DND-41 (cell line): ENCODE measurements at places on chromosomes 13 and 19.

GRCh38 chr19:51324167-51324481, 12.7 kb downstream of the IGLON5 start:
- no peak for DNase-seq
- no peak overlapping the region for H3K4me3 ChIP-seq
- H3K27me3 ChIP-seq, result no peaks in the 10 kb centered on the region
- no peaks in the 10 kb centered on the region for H3K36me3 ChIP-seq
- no peaks in the 10 kb centered on the region for H3K4me1 ChIP-seq

DNA sequence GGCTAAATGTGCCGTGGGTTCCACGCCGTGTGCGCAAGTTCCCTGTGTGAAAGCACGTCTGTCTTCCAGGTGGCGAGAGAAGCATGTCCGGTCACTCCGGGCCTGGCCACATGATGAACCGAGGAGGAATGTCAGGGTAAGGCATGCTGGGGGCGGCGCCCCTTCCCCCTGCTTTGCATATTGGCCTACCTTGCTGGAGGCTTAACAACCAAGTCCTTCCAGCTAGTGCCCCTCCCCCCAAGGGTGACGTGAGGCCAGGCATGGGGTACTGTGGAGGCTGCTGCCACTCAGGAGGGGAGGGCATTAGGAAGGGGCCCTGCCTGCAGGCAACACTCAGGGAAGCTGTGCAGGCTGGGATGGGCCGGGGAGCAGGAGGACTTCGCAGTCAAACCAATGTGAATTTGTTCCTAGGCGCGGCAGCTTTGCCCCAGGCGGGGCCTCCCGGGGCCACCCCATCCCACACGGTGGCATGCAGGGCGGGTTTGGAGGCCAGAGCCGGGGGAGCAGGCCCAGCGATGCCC, 12.5 kb downstream of the MICOS13 start:
- no peaks in the 10 kb centered on the region for H3K4me1 ChIP-seq
- no peak overlapping the region for H3K4me3 ChIP-seq
- no peaks in the 10 kb centered on the region for H3K27me3 ChIP-seq
- peaks cover 82% of the 10 kb centered on the region for H3K36me3 ChIP-seq
- no peak for DNase-seq

- H3K36me3 ChIP-seq, result no peaks in the 10 kb centered on the region
- H3K27me3 ChIP-seq, result no peaks in the 10 kb centered on the region
- no peaks in the 10 kb centered on the region for H3K4me1 ChIP-seq
- DNase-seq, result no peak
Measured at GRCh38 chr19:5882421-5882968, 12.2 kb upstream of the FUT5 start.

DNA sequence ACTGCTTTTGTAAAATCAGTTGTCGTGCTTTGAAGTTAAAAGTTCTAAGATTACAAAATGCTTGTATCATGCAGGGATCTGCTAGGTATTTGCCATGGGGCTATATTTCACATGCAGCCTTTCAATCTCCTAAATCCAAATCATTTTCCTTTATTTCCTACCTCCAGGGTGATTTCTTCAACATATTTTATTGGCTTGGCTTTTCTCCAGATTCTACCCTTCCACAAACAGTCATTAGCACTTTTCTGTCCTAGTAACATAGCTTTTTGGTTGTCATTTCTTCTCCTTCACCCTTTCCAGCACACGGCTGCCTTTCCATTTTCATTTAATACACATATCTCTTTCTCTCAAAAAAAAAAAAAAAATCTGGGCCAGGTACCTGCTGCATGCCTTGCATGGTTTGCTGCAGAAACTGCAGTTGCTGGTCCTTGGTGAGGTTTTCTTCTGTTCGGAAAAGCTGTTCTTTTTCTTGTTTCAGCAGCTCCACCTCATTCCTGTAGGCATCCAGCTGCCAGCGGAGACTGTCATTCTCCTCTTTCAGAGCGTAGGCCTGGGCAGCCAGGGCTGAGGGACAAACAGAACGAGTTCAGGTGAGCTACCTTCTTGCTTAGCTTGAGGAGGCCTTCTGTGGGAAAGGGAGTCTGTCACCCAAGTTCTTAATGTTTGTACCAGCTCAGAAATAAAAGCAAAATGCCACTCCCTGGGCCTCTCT, 274.7 kb downstream of the DNAJC15 start:
- no peaks in the 10 kb centered on the region for H3K4me1 ChIP-seq
- DNase-seq, result no peak
- no peaks in the 10 kb centered on the region for H3K36me3 ChIP-seq
- H3K27me3 ChIP-seq, result peaks cover 10% of the 10 kb centered on the region
- H3K4me3 ChIP-seq, result no peak overlapping the region

GRCh38 chr19:1811942-1812425, at the start of gene ATP8B3:
TSS of gene ATP8B3 (minus strand) at chr19:1812276. CDS start at chr19:1811736, 540 bp downstream.
- peaks cover 43% of the 10 kb centered on the region for H3K4me1 ChIP-seq
- H3K4me3 ChIP-seq, result peak within 1 kb of the TSS; percentile 74
- no peaks in the 10 kb centered on the region for H3K27me3 ChIP-seq
- peak within 1 kb of the TSS; percentile 88 for H3K27ac ChIP-seq

DNA sequence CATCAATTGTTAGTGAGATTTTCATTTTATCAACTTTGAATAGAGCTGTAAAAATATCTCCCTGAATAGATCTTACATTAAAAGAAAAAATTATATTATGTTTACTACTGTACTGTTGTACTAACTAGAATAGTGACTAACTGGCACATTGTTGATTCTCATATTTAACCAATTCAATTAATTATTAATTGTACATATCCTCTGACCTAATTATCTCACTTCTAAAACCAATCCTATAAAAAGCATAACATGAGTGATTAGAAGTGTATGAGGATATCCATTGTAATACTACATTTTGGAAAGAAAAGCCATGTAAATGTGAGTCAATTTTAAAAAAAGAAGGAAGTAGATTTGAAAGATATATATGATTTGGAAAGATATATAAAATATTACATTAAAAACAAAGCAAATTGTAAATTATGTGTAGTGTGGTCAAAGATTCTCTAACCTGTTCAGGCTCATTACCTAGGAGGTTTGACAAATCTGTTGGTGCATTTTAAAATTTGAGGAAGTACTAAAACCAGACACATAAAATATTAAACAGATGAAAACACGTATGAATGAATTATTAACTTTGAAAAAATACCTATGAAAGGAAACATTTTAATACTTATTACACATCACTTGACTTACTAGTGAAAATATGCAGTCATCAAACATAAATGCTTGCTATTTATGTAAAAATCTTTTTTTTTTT, 829.8 kb upstream of the SLC10A2 start:
- no peaks in the 10 kb centered on the region for H3K4me1 ChIP-seq
- H3K4me3 ChIP-seq, result no peak overlapping the region
- H3K27ac ChIP-seq, result no peak overlapping the region
- H3K27me3 ChIP-seq, result no peaks in the 10 kb centered on the region
- H3K36me3 ChIP-seq, result no peaks in the 10 kb centered on the region

- no peak overlapping the region for H3K27ac ChIP-seq
- H3K4me1 ChIP-seq, result no peaks in the 10 kb centered on the region
- no peak overlapping the region for H3K4me3 ChIP-seq
- H3K27me3 ChIP-seq, result no peaks in the 10 kb centered on the region
- DNase-seq, result no peak
- H3K36me3 ChIP-seq, result no peaks in the 10 kb centered on the region
Measured at GRCh38 chr13:20952838-20953237, 50.3 kb upstream of the XPO4 start.
